ENCODE measurements at places on chromosomes 3 and 15.

DNA sequence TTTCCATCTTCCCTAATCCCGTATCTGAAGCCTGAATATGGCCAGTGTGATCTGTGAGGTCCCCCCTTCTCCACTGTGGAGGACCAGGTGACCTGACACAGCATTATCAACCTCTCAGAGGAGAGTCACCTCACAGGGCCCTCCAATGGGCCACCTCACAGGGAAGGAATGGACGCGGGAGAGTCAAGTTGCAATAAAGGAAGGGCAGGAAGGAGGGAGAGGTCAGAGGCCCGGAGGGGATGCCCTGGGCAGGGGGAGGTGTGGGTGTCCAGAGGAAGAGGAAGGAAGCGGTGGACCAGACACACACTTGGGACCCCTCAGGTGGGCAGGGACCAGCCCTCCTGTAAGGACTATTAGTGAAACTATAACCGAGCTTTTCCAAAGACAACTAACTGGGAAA is 14.6 kb upstream of the LRRC15 start:
- no peak for DNase-seq

- no peak for DNase-seq
Measured at GRCh38 chr3:155185631-155186071, 105.5 kb downstream of the MME start.

DNA sequence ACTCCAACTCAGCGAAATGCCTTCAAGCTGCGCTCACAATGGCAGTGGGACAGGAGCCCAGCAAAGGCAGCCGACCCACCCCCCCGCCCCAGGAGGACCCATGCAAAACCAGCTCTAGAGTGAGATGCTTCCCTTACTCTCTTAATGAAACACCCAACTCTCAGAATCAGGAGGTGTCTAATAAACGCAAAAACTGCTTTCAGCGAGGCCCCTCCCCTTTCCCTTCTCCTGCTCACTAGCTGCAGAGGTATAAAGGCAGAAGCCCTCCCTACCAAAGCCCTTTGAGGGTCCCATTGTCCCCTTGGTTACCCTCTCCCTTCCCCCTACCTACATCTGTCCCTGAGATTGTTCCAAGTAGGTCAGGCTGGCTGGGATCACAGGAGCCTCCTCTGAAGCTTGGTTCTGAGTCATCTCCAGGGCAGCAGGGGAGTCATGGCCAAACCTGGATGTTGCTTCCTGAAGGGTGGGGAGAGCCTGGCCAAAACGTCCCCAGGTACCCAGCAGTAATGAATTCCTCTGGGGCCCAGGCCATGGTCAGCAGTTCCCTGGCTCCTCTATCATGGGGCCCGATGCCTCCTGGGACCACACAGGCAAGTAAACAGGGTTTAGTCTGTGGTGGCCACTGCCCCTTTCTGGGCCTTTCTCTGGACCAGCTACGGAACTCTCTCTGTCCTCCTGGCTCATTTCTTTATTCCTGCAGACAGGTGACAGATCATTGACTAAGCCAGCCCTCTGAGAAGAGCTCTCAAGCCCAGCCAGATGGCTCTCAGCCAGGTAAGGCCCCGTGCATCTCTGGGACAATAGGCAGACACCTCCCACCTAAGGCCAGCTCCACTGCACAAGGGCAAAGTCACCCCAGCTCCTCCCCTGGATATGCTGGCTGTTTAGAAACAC is 8.6 kb downstream of the KLHL25 start:
- no peak for DNase-seq

- no peak for DNase-seq
Measured at GRCh38 chr3:105847452-105847851, 21.4 kb downstream of the CBLB start.

- DNase-seq: no peak
Measured at GRCh38 chr3:148758303-148758884, 60.7 kb downstream of the AGTR1 start.

DNA sequence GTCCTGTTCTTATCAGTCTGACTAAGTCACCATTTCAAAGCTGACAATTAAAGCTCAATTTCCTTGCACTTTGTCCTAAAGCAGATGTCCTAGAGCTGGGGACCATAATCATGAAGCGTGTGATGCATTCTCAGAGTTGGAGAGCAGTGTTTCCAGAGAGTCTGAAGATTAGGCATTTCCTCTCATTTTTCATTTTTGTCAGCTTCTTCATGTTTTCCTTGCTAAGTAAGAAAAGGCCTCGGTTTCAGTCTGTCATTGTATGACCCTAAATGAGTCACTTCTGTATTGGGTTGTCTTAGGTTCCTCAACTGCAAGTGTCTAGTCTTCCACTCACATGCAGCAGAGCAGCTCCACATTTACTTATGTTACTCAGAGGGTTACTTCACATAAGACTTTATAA is 257.2 kb upstream of the TPRG1 start:
- DNase-seq: no peak

DNA sequence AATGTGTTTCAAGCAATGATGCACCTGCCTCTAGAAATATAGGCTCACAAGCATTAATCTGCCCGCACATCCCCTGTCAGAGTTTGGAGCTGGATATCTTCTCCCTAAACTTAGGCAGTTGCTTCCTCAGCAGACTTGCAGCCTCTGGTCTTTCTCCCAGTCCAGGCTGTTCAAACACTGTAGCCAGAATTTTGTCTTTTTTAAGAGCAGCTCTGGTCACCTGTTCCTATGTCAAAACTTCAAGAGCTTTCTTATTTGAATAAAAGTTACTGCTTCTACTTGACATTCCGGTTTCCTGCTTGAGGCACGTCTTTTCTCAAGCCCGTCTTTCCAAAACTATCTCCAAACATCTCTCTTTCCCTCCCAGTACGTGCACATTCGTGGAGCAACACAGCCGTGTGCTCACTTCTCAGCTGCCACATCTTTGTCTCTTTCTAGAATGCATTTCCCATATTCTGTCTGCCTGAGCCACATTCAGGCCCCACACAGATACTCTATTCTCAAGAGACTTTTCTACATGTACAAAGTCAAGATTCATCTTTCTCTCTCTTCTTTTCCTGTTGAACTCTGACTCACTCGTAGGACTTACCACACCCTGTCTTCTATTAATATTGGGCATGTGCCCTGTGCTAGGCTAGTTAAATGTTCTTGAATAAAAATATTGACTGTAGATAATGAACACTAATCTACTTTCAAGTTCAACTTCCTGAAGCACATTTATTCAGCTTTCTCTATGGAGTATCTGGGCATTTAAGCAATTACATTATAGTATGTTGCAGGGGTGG is 307.7 kb upstream of the SOX2 start:
- no peak for DNase-seq

GRCh38 chr3:31876331-31876730 is 104.7 kb downstream of the OSBPL10 start:
- no peak for DNase-seq

DNA sequence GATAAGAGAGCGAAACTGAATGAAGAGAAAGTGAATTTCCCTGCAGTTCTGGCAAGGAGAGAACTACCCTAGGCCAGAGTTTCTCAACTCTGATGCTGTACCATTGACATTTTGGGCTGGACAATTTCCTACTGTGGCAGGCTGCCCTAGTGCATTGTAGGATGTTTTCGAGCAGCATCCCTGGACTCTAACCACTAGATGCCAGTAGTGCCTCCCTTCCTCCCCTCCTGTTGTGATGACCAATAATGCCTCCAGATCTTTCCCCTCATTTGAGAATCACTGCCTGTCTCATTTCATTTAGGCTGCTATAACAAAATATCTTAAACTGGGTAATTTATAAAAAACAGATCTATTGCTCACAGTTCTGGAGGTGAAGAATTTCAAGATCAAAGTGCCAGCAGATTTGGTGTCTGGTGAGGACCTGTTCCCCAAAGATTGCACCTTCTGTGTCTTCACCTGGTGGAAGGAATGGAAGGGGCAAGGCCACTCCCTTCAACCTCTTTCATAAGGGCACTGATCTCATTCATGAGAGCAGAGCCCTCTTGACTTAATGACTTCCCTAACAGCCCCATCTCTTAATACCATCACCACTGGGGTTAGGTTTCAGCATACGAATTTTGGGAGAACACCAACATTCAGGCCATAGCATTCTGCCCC is 188.9 kb upstream of the MEIS2 start:
- no peak for DNase-seq

DNA sequence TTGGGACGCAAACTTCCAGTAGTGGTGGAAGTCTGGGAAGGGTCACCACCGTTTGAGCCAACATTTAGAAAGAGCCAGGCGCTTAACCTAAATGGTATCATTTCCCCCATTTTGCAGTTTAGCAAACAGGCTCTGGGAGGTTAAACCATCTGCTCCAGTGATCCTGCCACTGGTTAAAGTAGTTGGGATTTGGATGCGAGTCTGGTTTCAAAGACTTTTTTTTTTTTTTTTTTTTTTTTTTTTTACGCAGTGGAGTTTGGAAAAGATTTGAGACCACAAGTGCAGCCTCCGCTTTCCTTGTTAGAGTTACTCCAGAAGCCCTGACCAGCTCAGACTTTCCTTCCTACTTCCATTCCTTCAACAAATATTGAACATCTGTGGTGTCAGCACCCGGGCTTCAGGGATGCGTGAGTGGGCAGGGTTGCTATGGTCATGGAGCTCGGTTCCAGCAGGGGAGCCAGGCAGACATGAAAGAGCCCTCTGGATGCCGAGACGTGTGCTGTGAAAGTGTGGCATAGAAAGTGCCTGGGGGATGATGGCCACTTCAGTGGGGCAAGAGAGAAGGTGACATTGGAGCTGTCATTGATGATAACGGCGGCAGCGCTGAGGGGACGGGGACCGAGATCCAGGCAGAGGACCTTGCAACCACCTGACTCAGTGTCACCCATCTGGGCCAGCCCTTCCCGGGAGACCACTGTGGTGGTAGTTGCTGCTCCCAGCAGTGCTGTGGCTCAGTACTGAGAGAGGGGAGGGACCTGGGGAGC is 1.1 kb upstream of the RNU6-1 start:
- no peak for DNase-seq

- DNase-seq: no peak
Measured at GRCh38 chr3:21216598-21216997, 534.4 kb downstream of the ZNF385D start.

DNA sequence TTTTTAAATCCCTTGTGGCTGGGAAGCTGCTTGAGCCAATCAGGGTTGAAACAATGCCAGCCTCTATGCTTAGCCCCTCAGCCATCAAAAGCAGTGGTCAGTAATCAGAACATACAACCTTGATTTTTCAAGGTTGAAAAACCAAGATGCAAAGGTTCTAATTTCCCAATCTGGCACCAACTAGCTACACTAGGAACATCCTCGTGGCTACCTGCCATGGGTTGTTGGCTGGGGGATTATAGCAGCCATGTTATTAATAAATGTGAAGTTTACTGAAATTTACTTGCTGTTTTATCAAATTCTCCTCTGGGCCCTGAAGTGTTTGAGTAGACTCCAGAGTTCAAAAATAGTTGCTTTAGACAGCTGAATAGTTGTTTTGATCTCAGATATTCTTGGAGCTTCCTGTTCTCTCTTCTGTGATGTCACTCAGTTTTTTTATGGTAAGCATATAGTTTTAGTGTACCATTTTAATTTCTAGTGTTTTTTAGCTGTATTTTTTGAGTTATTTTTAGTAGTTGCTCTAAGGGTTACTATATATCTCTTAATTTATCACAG is 31.9 kb downstream of the PCCB start:
- no peak for DNase-seq

- no peak for DNase-seq
Measured at GRCh38 chr15:74039656-74040010, 42.7 kb downstream of the GOLGA6A start.

- no peak for DNase-seq
Measured at GRCh38 chr3:89332793-89333192, 225.4 kb downstream of the EPHA3 start.

- DNase-seq: no peak
Measured at GRCh38 chr3:160365869-160366522, 33.0 kb downstream of the IFT80 start.

GRCh38 chr15:84924077-84924731 is 39.7 kb downstream of the SLC28A1 start:
- no peak for DNase-seq

- no peak for DNase-seq
Measured at GRCh38 chr3:61774279-61774890, 213.0 kb downstream of the PTPRG start.

DNA sequence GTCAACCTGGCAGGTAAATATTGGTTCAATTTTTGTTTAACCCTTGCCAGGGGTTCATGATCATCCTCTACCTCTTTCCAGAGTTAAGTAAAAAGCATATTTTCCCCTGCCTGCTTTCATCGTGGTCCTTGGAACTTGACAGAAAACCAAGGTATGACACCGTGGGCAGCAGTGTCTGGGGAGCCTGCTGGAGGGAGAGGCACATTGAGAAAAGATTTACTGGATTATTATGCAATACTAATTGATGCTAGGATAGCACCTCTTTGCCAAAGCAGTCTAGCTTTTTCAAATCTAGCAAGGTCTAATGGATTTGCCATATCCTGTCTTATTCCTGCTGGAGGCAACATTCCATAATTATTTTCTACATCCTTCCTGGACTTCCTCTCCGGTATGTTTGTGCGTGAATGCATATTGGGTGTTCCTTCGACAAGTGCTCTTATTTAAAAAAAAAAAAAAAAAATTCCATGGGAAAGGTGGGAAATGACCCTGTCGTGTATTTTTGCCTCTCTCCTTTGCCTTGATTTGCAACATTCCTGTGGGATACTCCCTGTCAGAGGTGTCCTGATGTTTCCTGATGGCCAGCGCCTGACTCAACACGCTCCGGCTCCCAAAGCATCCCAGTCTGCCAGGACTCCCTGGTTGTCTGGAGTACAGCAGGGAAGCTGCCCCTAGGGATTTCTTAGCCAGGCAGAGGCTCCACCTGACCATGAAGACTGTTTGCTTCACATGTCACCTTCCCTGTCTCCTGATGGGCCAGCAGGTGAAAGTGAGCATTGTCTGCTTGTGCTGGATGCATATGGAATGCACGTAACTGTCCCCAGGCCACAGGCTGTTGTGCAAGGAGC is 6.3 kb downstream of the BHLHE40 start:
- DNase-seq: no peak

DNA sequence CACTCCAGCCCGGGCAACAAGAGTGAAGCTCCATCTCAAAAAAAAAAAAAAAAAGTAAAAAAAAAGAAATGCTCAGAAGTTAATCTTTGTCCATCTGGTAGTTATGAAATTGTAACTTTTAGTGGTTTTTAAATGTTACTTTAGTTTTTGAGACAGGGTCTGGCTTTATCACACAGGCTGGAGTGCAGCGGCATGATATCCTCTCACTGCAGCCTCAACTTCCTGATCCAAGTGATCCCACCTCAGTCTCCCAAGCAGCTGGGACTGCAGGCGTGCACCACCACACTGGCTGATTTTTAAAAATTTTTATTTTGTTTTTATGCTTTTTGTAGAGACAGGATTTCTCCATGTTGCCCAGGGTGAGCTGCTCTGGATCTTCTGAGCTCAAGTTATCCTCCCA is 1.3 kb downstream of the RNU5B-1 start:
- no peak for DNase-seq

GRCh38 chr3:179961071-179961702 is 75.5 kb downstream of the PEX5L start:
- DNase-seq: no peak

DNA sequence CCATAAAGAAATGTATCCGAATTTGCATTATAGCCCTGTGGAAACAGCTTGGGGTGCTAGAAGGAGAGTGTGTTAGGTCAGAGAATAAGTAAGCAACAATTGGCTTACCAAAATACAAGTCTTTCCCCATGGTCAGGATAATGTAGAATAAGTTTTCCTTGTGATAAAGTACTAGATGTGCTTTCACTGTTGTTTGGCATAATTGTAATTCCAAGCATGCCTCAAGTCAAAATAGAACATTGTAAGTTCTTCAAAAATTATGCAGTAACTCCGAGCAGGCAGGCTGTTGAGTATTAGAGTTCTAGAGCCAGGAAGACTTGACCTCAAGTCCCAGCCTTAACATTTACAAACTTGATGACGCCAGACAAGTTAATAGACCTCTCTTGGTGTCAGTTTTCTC is 242.0 kb downstream of the TUSC7 start:
- DNase-seq: no peak

GRCh38 chr3:17733215-17733614 is 9.2 kb downstream of the TBC1D5 start:
- no peak for DNase-seq
